CD4-positive, alpha-beta T cell treated with Interferon gamma for 1 hour (primary cell): ENCODE measurements at places on chromosomes 1 and 21.
A peak's percentile ranks its signal among the peaks of the same experiment; 100 is the strongest.

DNA sequence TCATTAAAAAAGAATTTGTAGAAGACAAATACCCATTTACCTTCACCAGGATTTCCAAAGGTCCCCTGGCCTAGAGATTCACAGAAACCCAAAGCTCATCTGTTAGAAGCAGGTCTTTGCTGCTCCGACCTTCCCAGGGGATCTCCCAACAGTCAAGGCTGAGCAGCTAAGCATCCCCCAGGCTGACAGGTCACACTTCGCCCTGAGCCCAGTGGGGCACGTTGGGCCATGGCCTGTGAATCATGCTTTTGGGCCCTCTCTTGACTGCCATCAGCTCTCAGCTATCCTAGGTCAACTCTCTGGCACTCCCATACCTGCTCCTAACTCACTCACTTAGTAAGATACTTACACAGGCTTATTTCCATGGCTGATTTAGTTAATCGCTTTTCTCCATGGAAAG lies 157.7 kb downstream of the DSCAM start:
- DNase-seq = no peak

DNA sequence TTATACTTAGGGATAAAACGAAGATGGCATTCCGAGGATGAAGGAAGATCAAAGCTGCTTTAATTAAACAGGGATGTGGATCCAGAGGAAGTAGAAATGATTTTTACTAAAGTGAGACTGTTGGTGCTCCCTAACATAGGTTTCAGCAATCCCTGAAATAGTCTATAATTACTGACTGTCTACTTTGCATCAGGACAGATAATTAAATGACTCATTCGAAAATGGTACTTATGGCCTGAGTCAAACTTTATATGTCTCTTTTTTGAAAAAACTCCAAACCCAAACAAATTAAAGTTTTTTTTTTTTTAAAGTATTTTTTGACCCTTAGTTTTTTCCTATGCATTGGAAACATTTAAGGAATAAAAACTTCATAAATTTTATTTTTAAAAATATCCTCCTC lies 90.3 kb downstream of the LYST start:
- no peak for DNase-seq

DNA sequence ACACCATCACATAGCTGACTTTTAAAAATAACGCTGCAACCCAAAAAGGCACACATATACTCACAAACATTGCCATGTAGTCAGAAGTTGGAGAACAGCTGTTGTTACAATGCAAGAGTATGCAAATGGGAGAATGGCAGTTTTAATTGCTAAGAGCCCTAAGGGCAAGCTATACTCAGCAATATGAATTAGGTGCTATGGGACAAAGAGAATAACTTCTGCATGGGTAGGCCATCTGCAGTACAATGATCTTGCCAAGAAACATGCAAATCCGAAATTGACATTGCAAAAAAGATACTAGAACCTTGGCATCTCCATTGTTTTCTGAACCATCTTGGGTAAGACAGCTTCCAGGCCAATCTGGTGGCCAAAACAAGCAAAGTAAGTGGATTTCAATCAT lies 697.8 kb downstream of the LRRIQ3 start:
- DNase-seq = no peak

DNA sequence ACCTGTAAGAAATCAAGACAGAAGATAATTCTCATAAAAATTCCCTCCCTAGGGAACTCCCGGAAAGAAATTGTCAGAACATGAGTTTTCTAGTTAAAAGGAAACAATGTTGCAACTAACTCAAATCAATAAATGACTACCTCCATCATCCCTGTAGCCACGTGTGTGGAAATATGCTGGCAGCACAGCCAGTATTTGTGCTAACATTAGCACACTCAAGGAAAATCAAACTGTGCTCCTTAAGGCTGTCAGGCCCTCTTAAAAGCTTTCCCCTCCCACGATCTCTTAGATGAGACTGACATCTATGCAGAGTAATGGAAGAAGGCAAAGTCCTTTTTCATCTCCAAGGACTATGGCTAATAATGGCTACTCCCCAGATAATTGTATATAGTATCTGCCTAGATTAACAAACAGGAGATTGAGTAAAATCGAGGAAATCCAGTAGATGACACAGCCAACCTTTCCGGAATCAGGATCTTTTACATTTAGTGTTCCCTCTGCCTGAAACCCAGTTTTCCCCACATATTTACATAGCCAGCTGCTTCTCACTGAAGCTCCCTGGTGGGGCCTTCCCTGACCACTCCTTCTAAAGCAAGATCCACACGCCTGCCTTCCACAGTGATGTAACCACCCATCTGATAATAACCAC lies 50.9 kb upstream of the NR5A2 start:
- DNase-seq = no peak

DNA sequence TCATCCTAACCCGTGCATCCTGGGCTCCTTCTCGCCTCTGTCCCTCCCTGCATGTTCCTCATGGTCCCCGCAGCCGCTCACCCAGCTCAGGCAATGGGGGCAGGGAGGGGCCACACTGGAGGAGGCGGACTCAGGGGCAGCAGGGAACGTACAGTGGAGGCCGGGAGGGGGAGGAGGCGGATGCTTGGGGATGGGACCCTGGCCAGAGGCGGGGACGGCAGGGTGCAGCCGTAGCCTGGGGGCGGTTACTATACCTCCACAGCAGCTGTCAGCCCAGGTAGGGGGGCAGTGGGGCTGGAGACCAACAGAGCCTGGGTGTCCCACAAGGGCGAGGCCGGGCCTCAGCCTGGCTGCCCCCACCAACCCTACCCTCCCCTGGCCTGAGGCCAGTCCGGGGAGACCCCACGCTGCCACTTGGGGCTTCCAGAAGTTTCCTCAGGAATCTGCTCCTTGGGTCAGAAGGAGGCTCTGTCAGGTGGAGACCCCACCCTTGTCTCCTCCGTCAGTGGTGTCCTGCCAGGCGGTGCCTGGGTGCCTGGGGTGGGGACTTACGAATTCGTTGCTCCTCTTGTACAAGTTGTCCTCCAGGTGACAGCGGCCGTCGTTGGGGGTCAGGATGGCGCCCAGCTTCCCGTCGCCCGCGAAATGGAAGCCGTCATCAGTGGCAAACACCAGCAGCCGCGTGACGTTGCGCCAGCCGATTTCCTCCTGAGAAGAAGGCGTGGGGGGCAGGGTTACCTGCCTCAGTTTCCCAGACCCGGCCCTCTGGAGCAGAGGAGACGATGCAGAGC lies 20.7 kb downstream of the ITGB2 start:
- DNase-seq = no peak

DNA sequence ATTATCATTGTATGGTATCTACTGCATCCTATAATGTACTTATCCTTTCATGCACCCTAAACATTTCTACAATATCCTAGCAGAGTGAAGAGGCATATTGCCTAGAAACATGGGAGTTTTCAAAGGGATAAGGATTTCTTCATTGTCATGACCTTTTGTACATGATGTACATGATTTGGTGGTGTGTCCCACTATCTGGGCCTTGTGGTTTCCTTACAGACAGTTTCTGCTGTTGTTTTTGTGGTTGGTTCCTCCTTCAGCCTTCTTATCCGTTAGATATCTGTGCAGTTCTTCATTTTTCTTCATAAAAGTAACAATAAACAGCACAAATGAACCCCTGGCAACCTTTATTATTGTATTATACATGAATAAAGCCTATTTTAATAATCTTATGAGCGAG lies 70.4 kb upstream of the BACH1 start:
- DNase-seq = no peak

DNA sequence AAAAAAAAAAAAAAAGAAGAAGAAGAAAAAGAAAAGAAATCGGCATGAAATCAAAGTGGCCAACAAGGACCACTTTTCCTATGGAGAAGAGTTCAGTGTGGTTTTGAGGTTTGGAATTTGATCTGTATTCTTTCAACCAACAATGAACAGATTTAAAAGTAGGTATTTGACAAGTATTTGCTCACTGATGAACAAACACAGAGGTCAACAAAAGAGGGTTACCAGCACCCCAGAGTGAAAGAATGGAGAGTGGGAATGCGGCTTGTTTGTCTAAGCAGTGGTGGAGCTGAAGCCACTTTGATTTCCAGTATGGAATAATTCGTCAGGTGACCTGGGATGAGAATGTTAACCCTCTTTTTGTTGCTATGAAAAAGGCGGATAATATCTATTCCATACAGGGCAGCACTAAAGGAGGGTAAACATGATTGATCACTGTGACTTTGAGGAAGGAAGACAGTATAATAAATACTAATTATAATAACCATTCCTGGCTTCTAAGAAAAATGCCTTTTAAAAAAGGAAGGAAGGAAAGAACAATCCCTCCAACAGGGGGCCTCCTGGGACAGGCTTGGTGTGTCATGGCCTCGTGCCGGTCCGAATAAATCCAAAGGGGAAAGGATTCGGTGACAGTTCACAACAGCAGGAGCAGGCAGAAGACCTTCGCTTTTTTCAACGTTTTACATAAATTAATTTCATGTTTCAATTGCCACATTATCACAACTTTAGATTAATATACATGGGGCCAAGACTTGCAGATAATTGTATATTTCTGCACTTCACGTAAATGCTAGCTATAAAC lies 37.2 kb upstream of the SIM2 start:
- DNase-seq = no peak

DNA sequence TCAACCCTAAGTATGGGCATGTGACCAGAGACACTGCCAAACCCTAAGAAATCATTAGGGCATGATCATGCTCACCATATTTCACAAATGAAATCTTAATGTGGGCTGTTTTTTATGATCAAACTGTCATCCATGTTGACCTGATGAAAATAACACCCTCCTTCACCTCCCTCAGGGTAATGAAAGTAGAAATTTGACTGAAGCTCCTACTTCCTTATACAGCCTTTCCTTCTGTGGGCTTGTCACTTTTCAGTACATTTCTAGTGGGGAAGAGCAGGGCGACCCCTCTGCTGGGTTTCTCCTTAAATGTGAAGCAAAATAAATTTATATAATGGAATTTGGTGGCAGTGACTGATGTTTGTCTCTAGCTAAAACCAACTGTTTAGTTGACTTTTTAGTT lies 25.9 kb downstream of the IVNS1ABP start:
- no peak for DNase-seq

DNA sequence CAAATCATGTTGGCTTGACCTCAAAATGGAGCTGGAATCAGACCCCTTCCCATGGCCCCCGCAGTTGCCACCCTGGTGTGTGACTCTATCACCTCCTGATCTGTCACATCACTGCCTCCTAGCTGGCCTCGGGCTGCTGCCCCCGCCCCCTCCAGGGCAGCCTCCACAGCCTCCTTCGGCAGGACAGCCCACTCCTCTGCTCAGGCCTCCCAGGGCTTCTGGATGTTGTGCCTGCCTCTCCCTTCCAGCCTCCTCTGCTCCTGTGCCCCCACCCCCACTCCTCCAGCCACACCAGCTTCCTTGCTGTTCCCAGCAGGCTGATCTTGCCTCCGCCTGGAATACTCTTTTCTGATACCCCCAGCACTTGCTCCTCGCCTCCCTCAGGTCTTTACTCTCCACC lies 134.4 kb upstream of the EDN2 start:
- DNase-seq = no peak

DNA sequence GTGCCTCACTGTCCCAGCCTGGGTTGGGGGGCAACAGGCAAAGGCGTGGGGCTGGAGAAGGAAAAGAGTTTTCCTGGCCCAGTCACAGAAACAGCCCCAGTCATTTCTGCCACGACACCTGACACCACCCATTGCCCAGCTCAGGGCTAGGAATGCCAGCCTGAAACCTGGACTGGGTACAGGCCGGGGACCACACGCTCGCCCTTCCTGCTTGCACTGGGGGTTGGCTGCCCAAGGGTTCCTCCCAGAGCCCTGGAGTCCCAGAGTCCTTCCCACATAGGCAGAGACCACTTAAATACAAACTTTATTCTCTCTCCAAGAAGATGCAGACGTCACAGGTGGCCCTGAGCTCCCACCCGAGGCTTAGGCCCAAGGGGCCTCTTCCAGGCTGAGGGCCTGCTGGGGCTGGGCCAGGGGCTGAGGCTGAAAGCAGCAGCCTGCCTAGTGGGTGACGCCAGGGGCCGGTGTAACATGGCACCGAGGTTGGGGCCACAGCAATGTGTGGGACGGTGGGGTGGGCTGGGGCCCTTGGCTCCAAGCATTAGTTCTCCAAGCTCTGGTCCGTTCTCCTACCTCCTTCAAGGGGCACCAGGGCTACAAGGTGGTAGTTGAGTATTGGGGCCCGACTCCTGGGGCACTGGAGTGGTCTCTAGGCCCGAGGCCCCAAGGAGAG lies 1.6 kb downstream of the TMEM52 start:
- DNase-seq = no peak

DNA sequence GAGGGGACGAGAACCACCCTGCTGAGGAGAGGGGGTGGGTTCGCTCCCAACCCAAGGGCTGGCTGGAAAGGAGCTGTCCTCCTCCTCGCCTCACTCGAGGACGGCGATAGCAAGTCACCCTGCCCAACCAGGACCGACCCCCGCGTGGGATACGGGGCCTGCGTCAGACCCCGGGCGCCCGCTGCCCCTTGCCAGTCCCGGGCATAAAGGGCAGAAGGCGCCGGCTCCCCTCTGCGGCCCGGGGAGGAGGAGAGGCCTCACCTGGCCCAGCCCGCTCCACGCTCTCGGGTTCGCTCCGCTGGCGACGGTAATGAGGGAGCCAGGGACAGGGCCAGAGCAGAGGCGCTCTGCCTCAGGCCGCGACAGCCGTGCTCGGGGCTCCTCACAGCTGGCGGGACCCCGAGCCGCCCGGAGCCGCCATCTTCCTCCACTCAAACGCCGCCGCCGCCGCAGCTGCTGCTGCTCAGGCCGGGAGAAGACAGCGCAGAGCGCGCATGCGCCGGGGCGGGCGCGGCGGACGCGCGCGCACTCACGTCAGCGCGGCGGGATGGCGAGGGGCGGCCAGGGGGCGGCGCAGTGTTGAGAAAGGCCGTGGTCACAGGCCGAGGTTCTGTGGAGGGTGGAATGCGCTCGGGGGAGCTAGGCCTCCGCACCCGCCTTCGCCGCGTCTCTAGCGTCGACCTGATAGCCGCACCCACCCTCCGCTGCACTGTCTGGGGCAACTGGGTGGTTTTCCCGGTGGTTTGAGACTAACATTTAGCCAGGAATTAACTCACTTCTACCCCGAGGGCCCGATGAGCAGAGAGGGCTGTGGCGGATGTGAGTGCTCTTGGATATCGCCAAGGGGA lies at the start of gene FBXO42:
TSS of gene FBXO42 (minus strand) at position 487 of the 848 bp plus-strand sequence. CDS start 37,062 bp downstream, outside the sequence.
- peak; percentile 94 for DNase-seq

DNA sequence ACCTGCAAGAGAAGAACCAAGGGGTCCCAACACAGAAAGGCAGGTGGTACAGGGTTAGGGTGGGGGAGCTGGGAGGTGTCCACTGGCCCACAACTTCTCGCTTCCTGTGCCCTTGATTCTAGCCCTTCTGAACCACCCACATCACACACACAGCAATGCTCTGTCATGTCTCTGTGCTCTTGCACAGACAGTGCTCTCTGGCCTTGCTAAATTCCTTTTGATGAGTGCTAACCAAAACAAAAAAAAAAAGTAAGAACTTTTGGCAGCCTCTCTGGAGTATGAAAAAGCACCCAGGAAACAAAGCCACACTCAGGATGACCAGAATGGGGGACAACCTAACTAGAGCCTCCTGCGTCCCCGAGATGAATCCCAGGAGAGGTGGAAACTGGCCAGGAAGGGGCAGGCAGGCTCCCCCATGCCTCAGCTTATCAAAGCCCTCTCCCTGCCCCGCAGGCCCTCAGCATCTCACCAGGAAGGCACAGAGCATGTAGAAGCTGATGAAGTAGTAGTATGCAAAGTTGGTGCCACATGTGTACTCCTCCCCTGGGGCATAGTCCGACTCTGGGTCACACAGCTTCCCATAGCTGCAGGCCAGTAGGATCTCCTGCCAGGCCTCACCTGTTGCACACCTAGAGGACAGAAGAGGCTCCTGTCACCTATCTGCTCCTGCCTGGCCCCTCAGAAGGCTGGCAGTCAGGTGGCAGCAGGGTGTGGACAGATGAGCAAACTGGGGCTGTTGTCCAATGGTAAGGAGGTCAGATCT lies 27.2 kb upstream of the KIF21B start:
- no peak for DNase-seq

GRCh38 chr1:233252441-233252840 lies 43.1 kb downstream of the PCNX2 start:
- no peak for DNase-seq
